ENCODE measurements at places on chromosomes 1 and 21. TPM values are rescaled to one million over a fixed set of nuclear protein-coding genes. Genes with fewer than 3 reads are reported as not detected.

DNA sequence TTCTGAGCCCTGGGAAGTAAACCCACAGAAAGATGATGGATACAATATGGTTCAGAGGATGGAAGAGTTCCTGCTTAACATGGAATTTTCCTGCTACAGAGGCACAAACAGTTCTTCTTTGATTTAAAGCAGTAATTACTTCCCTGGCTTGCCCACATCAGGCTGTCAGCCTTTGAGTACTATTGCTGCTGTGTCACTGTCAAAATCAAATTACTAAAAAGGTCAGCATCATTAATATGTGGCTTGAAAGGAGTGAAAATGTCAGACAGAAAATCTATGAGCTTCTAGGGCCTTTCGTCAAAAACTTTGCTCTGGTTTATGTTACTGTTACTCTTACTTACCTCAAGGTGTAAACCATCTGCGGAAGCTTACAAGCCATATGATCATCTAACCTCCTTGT, 98.6 kb upstream of the DPT start:
- no peak for DNase-seq
- no peak overlapping the region for H3K4me3 ChIP-seq
- H3K27me3 ChIP-seq = no peaks in the 10 kb centered on the region
- no peak overlapping the region for H3K27ac ChIP-seq
- no peaks in the 10 kb centered on the region for H3K36me3 ChIP-seq

GRCh38 chr1:85607126-85607920, 26.8 kb downstream of the CCN1 start:
- H3K27ac ChIP-seq = no peak overlapping the region
- H3K36me3 ChIP-seq = no peaks in the 10 kb centered on the region
- H3K4me3 ChIP-seq = no peak overlapping the region
- H3K4me1 ChIP-seq = peaks cover 4% of the 10 kb centered on the region
- no peak for DNase-seq
- H3K27me3 ChIP-seq = no peaks in the 10 kb centered on the region

- H3K4me3 ChIP-seq = no peak overlapping the region
- no peaks in the 10 kb centered on the region for H3K36me3 ChIP-seq
- no peak for DNase-seq
- no peaks in the 10 kb centered on the region for H3K27me3 ChIP-seq
- no peak overlapping the region for H3K27ac ChIP-seq
- H3K4me1 ChIP-seq = no peaks in the 10 kb centered on the region
Observed at GRCh38 chr1:192713921-192714320, 78.0 kb downstream of the RGS13 start.

DNA sequence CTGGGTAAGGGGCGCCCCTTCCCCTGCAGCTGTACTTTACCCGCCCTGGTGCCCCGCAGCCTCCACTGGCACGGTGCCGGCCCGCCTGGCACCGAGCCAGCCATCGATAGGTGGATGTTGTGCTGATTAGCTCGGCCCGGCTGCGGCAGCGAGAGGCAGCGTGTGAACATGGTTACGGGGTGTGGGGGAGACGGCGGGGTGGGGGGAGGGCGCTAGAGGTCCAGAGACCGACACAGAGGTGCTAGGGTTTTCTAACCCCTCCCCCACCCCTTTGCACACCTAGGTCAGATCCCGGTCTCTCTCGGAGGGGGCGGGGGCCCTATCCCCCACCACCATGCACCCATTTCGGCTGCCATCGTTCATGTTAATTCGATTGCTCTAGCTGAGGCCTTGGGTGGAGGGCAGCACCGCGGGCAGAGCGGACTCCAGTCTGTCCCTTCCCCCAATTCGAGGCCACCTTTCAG, 6.7 kb downstream of the EFNA4 start:
- peak overlapping the region; percentile 53 for H3K4me3 ChIP-seq
- no peak overlapping the region for H3K27ac ChIP-seq
- no peak for DNase-seq
- H3K36me3 ChIP-seq = no peaks in the 10 kb centered on the region
- peaks cover 16% of the 10 kb centered on the region for H3K4me1 ChIP-seq
- H3K27me3 ChIP-seq = no peaks in the 10 kb centered on the region

DNA sequence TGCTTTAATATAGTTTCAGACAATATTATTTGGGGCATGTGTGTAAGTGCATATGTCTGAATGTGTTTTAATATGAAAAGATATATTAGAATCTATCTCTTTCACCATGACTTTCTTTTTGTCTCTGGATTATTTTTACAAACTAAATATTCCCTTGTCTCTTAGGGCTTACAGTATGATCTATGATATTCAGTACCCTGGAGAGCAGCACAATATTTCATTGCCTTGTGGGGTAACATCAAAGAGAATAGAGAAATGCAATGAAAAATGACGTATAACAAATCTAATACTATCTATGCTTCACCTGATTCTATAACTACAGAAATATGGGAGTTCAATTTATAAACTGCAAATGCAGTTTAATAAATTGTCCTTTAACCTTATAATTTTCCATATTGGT, 2084.5 kb downstream of the MRPL39 start:
- H3K27me3 ChIP-seq = no peaks in the 10 kb centered on the region
- H3K36me3 ChIP-seq = no peaks in the 10 kb centered on the region
- H3K4me1 ChIP-seq = no peaks in the 10 kb centered on the region

DNA sequence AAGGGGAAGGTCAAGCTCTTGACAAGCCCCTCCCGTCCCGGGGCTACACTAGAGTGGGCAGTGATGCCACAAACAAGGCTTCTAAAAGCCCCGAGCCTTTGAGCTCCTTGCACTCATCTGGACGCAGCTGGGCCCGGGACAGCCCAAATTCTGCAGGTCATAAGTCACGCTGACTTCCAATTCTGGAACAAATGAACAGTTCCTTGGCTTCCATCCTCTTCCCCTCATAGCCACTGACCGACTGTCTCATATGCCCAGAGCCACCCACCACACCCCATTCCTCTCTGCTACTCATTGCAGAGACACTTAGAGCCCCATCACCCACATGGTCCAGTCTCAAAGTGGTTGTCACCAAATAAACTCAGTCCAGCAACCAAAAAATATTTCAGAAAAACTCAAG, 32.8 kb upstream of the PRELP start:
- no peaks in the 10 kb centered on the region for H3K27me3 ChIP-seq
- no peak for DNase-seq
- H3K36me3 ChIP-seq = no peaks in the 10 kb centered on the region

DNA sequence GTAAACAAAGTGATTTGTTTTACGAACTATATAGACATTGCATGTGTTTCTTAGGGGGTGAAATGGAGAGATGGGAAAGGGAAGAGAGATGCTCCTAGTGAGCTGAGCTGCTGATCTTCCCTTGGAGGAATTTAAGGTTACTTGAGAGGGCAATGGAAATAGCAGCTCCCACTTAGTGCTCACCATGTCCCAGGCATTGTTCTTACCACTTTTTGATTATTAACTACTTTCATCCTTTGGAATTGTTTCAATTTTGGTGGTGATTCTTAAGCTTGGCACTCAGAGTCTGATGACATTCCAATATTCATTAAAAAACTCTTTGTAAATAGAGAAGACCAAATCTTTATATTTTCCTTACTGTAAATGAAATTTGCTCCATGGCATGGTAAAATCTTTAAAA, 124.9 kb downstream of the ITSN1 start:
- no peak overlapping the region for H3K4me3 ChIP-seq
- H3K4me1 ChIP-seq = no peaks in the 10 kb centered on the region
- H3K27ac ChIP-seq = no peak overlapping the region

DNA sequence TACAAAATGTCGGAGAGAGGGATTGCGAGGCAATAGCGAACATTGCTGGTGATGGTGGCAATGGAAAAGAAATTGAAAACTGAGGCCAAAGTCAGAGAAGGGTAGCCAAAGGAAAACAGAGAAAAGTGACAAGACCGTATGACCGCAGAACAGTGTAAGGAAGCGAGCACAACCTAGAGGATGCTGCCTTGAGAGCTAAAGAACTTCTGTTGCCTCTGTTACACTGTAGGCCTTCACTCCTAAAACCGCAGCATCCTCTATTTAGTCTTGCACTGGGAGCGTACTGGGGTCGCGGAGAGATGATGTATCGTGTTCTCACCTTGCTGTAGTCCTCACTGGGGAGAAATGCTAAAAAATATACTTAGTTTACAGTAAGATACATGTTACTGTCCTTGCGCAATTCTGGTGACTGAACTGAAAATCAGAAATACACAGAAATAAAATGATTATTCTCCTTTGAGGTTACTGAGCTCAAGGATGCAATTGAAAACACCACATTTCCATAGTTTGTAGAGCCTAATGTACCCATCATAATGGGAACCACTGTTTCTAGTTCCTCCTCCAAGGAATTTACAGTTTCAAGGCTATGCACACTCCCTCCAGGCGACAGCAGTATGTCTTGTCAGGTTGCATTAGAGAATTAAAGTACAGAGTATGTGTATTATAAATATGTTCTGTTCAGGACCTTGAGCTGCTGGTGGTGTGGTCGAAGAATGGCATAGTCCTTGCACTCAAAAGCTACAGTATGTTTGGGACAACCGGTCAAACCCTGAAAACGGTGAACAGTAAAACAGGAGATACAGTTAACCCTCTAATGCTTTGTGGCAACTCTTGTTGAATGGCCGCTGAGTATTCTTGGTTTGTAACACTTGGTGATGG, 1.3 kb downstream of the NEK7 start:
- H3K36me3 ChIP-seq = no peaks in the 10 kb centered on the region
- peak overlapping the region; percentile 99 for H3K27ac ChIP-seq
- H3K4me3 ChIP-seq = peak overlapping the region; percentile 99

DNA sequence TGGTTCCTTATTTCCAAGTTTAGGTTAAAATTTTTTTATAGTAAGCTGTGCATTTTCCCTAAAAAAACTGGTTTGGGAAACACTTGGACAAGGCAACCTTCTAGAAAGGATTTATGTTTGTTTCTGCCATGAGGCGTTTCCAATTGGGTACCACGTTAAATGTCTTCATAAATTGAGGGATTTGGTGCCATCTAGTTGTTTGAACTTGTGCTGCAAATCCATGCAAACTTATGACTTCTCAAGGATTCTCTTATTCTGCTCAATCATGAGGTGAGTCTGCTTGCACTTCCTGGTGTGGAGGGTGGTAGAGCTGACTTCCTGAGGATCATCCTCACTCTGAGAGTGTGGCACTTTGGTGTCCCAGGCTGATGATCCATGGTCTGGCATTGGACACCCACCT, 123.3 kb downstream of the PCNX2 start:
- H3K36me3 ChIP-seq = no peaks in the 10 kb centered on the region
- H3K4me3 ChIP-seq = no peak overlapping the region
- H3K27ac ChIP-seq = no peak overlapping the region
- DNase-seq = no peak
- H3K4me1 ChIP-seq = no peaks in the 10 kb centered on the region

- no peaks in the 10 kb centered on the region for H3K27me3 ChIP-seq
- DNase-seq = no peak
- H3K4me1 ChIP-seq = no peaks in the 10 kb centered on the region
Observed at GRCh38 chr1:246583056-246583440, 16.8 kb downstream of the CNST start.

- no peaks in the 10 kb centered on the region for H3K27me3 ChIP-seq
- DNase-seq = peak; percentile 87
- H3K4me3 ChIP-seq = peak within 1 kb of the TSS; percentile 18
- H3K36me3 ChIP-seq = no peaks in the 10 kb centered on the region
- H3K27ac ChIP-seq = peak within 1 kb of the TSS; percentile 69
- peaks cover 6% of the 10 kb centered on the region for H3K4me1 ChIP-seq
Observed at GRCh38 chr1:150507912-150508864, at the start of gene ECM1. Gene ECM1, plus strand, starts transcription at chr1:150508109. Its CDS starts 101 bp downstream, at chr1:150508210.

DNA sequence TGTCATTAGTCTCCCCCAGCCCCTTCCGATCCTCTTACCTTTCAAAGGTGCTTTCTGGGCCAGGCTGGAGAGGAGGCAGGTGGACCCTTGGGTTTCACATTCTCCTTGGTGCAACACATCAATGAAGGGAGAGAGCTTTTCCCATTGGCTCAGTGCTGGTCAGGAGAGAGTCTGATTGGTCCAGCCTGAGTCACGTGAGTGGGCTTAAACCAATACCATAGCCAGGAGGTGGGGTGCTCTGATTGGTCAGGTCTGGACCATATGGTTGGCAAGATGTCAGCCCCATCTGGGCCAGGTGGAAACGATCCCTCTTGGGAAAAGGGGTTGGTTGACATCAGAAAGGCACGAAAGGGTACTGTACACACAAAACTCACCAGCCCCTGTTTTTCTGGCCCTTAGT, 44.8 kb upstream of the ABCG1 start:
- DNase-seq = no peak
- H3K36me3 ChIP-seq = no peaks in the 10 kb centered on the region
- H3K27ac ChIP-seq = no peak overlapping the region

DNA sequence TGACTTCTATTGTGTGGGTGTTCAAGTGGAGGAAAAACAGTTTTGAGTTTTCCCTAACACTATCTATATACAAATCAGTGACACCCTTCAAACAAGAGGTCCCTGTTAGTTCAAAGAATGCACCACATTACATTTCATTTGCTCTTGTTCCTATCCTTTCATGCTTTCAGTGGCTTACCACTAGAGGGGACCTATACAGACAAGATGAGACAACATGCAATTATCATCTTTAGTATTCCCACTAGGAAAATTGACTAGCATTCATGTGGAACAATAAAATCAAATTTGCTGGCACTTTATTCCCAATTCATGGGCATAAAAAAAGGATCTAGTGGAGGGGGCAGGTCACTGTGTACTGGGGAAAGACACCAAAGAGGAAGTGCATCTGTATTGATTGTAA, 13.3 kb upstream of the SIPA1L2 start:
- no peaks in the 10 kb centered on the region for H3K4me1 ChIP-seq
- no peak overlapping the region for H3K27ac ChIP-seq
- H3K36me3 ChIP-seq = no peaks in the 10 kb centered on the region
- no peak for DNase-seq
- H3K4me3 ChIP-seq = no peak overlapping the region

DNA sequence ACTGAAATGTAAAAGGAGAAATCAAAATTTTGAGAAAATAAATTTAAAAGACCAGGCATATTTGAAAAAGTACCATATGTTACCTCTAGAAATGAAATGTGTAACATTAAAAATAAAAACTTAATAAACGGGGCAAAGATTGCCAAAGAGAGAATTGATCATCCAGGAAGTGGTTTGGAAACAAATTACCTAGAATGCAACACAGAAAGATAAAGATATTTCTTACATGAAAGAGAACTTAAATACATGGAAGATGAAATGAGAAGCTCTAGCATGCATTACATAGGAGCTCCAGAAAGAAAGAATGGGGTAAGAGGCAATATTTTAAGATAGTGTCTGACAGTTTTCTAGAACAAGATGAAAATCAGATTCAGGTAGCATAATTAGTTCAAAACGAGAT, 235.9 kb upstream of the IRF2BP2 start:
- H3K27me3 ChIP-seq = no peaks in the 10 kb centered on the region
- H3K36me3 ChIP-seq = no peaks in the 10 kb centered on the region
- H3K4me1 ChIP-seq = peaks cover 7% of the 10 kb centered on the region
- H3K27ac ChIP-seq = no peak overlapping the region

- no peak for DNase-seq
- H3K27me3 ChIP-seq = peaks cover 34% of the 10 kb centered on the region
- no peak overlapping the region for H3K4me3 ChIP-seq
- H3K4me1 ChIP-seq = no peaks in the 10 kb centered on the region
- no peaks in the 10 kb centered on the region for H3K36me3 ChIP-seq
Observed at GRCh38 chr1:200886594-200886993, 8.1 kb upstream of the INAVA start.

MAN1C1 gene
- 28.4 TPM for total RNA-seq

LENEP gene
- not detected for total RNA-seq

MSH4 gene
- total RNA-seq = 0.71 TPM

RGS8 gene
- total RNA-seq = not detected

HHAT gene
- total RNA-seq = 2.0 TPM

OPRD1 gene
- 0.83 TPM for total RNA-seq

CD1B gene
- not detected for total RNA-seq

HES2 gene
- total RNA-seq = not detected

DNASE2B gene
- 0.99 TPM for total RNA-seq
